Stimulated activated CD8-positive, alpha-beta memory T cell treated with anti-CD3 and anti-CD28 coated beads, Interleukin-15, amount 100 ng/mL, for 4 hours (primary cell): ENCODE measurements at places on chromosomes 6 and 20.

DNA sequence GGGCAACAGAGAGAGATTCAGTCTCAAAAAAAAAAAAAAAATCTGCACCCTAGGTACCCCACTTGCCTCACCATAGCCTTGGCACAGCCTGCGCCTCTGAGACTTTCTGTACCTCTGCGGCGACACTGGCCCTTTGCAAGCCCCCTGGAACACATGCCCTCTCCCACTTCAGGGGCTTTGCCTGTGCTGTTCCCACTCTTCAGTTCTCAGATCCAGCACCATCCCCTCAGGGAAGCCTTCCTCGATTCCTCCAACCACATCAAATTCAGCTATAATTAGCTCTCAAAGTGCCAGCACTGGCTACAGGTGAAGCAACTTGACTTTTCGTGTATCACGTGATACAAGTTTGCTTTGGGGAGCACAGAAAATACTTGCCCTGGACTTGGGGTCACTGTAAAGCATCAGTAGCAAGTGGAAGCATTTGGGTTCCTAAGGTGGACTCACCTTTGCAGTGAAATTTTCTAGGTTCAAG, 2.1 kb upstream of the UBE2V1 start:
- DNase-seq = no peak

- DNase-seq = no peak
These were observed 244.1 kb downstream of the PTPRK start for GRCh38 chr6:128276311-128276710.

- DNase-seq = no peak
These were observed 132.5 kb downstream of the OLIG3 start for GRCh38 chr6:137361701-137362100.

DNA sequence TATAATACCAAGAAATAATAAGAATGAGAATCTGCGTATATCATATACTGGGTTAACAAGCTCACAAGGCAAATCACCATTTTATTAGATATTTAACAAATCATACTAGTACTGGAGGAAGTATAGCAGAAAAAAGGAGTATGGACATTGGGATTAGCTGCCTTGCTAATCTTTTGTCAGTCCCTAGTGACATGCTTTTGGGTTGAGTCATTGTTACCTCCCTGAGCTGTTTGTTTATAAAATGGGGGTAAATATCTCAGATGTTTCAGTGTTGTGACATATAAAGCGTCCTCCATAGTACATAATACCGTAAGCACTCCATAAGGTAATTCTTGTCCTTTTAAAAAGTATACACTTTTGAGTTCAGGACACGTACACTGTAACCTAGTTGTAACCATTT, 107.0 kb downstream of the ESR1 start:
- DNase-seq = no peak

- DNase-seq = no peak
These were observed 118.1 kb upstream of the PRDM1 start for GRCh38 chr6:105967917-105968602.

DNA sequence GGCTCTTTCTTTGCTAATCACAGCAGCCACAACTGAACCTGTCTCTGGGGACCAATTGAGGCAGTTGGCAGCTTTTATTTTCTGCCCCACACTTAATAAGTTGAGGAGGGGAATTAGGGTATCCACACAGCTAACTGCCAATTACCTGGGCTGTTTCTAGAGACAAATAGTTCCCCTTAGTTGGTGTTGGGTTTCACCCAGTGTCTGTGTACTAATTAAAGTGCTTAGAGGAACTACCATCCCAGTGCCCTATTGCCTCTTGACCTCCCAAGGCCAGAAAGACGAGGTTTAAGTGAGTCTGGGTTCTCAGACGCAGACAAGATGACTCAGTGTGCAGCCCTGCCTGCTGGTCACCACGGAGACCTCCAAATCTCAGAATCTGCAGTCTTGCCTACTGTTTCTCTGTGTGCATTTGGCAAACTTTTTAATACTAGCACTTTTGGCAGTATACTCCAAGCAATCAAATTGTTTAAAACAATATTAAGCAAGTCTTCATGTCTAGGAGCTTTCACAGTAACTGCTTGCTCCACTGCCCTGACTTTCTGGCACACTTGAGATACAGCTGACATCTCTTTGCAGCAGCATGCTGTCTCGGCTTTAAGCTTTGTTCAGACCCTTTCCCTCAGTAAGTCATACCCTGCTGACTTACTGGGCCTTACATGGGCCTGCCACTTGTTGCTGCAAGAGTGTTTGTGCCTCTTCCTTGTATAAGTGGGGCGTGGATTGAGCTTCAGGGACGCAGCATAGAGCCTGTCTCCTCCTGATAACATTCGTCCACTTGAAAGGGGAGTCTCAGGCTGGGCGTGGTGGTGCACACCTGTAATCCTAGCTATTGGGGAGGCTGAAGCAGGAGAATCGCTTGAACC, 31.9 kb downstream of the STK35 start:
- no peak for DNase-seq

DNA sequence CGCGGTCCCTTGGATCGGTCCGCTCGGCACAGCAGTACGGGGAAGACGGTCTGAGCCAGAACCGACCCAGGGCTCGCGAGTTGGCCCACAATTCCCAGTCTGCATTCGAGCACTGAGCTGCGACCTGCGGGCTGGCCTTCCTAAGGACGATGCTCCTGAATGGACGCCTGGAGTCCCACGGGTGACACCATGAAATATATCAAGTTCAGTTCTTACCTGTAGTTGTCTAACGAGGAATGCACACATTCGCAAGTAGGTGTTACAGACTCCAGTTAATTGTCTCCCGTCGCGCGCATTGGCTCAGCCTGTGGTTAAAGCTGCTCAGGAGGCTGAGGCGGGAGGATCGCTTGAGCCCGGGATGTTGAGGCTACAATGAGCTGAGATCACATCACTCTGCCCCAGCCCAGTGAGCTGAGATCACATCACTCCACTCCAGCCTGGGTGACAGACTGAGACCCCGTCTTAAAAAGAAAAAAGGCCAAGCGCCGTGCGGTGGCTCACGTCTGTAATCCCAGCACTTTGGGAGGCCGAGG, 802 bp downstream of the PEX7 start:
- no peak for DNase-seq

GRCh38 chr6:82616386-82617028, 252.9 kb downstream of the TPBG start:
- no peak for DNase-seq

DNA sequence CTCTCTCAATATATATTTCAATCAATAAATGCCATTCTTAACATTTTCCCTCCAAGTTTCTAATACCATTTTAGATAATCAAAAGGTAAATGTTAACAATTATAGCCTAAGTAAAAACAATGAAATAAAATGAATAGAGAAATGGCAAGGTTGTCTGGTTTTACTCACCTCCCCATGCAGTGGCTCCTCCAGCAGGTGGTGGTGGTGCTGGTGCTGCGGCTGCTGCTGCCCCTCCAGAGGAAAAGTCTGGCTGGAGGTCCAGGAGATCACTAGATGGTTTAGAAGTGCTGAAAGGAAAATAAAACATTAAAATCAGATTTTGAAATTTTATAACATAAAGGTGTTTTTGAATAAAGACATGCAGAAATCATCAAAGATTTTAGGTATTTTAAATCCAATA, 93.2 kb downstream of the PRSS35 start:
- no peak for DNase-seq

DNA sequence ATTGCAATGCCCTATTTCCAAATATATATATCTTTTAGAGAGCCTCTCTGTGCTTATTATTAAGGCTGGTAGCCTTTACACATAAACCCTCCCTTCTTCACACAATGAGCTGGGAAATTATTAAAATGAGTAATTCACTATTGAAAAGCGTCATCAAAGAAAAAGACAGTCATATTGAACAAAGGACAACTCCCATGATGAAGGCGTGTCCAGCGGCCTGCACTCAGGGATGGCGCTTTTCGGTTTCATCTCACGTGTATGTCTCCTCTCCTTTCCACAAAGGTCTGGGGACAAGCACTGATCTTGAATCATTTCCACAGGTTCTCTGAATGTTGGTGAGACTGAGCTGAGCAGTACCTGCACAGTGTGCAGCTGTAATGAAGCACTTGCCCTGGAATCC, 3.5 kb downstream of the SERPINB9 start:
- DNase-seq = no peak

- no peak for DNase-seq
These were observed 75.2 kb downstream of the COL21A1 start for GRCh38 chr6:56172144-56172543.

- DNase-seq = no peak
These were observed 98.5 kb downstream of the QKI start for GRCh38 chr6:163513003-163513402.

DNA sequence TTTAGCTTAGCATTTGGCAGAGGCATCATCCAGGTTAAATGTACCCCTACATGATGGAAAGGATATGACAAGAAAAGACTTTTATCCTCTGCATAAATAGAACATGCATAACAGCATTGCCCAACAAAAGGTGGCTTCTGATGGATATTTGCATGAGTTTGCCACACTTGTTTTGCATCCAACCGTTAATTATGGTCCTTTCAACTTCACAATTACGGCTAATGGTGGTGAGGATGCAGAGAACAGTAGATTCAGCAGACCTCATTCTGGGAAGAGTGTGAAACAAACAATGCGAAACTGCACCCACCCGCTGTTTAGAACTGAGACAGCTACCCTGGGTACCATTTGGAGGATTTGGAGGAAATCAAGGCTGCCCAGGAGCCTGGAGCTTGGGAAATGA, 690.9 kb upstream of the CHD6 start:
- no peak for DNase-seq

GRCh38 chr20:37714978-37715672, 21.3 kb downstream of the CTNNBL1 start:
- DNase-seq = no peak

DNA sequence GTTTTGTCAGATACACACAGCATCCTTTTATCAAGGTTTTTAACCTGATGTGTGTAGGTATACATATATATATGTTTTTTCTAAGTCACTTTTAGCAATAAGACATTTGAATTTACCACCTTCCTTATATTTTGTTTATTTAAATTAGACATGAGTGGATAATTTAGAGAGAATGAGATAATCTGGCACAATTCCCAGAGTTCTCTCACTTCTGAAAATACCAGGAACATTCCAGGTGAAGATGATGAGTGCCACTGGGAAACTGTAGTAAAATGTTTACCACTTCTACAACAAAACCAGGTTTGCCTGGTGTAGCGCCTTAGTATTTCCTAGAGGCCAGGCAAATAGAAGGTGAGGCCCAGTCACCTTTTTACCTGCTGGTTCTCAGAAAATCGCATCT, 189.5 kb downstream of the TMEM242 start:
- DNase-seq = no peak

DNA sequence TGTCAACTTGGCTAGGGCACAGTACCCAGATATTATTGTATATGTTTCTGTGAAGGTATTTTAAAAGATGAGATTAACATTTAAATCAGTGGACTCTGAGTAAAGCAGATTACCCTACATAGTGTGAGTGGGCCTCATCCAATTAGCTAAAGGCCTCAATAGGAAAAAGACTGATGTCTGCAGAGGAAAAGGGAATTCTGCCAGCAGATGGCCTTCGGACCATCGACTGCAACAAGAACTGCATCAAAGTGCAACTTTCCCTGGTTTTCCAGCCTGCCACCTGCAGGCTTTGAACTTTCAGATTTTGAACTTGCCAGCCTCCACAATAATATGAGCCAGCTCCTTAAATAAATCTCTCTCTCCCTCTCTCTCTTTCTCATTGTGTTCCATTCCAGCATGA, 80.5 kb downstream of the IMPG1 start:
- DNase-seq = no peak

- DNase-seq = peak; percentile 43
These were observed at the start of gene ZBTB2 for GRCh38 chr6:151391471-151392413. Gene ZBTB2 (minus strand): TSS chr6:151391559. CDS start chr6:151373637, 17,922 bp downstream.

DNA sequence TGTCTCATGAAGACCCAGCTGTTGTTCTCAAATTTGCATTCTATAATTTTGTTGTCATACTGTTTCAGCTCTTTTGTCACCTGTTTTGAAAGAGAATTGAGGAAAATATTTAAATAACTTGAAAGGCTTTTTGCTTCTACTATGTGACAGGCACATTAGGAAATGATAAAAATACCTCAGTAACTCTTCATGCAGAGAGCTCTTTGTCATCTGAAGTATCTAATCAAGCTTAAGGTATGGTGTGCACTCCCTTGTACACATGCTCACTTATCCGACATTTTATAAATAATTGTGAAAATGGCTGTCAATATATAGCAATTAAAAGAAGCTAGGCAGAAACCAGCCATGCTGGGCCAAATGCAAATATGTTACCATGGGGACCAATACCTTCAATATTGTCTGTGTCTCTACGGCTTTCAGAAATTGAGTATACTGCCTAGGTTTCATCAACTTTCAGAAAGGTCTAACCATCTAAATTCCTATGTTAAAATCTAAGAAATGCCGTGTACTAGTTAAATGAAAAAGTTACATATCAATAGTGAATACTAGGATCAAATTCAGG, 349.0 kb downstream of the RNGTT start:
- DNase-seq = no peak

GRCh38 chr6:55826941-55827340, 48.4 kb downstream of the BMP5 start:
- no peak for DNase-seq

GRCh38 chr6:107386904-107387303, 72.5 kb downstream of the PDSS2 start:
- no peak for DNase-seq

- no peak for DNase-seq
These were observed 23.3 kb downstream of the PCNA start for GRCh38 chr20:5096463-5096862.

DNA sequence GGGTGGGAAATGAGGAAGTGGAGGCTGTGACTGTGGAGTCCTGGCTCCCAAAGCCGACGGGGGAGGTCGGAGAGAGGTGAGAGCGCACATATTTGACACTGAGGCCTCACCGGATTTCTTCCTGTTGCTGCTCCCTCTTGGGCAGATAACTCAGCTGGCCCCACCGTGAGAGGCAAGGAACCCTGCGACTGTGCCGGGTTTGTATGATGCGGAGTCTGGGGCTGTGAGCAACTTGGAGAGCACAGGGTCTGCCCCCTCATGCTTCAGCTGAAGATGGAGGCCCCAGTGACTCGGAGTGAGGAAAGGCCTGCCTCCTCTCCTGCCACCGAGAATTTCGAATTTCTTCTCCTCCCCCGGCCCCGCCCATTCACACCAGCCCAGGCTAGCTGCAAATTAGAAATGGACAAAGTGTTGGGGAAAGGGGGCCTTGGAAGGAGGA, 160.6 kb downstream of the GRM4 start:
- DNase-seq = no peak

GRCh38 chr6:37323580-37323979, 30.2 kb upstream of the RNF8 start:
- no peak for DNase-seq

DNA sequence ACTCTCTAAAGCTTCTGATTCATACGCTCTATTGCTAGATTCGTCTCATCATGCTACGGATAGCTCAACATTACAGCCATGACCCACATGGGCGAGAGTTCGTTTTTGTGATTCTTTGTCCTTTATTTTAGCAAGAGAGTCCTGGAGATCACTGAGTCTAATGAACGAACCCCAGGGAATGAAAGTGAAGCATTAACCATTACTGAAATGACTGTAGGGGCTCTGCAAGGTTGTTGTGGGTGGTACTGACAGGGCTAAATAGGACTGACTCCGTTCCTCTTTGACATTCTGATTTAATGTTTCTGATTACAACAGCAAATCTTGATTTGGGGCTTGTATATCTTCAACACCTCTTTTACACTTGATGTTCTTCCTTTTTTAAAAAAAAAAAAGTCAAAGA, 13.7 kb upstream of the RTF2 start:
- no peak for DNase-seq

GRCh38 chr6:130204322-130204721, 18.4 kb downstream of the SAMD3 start:
- DNase-seq = no peak
